ENCODE measurements at places on chromosomes 7 and 10.

GRCh38 chr10:43195557-43195956, 57.3 kb downstream of the CSGALNACT2 start:
- no peak for DNase-seq

DNA sequence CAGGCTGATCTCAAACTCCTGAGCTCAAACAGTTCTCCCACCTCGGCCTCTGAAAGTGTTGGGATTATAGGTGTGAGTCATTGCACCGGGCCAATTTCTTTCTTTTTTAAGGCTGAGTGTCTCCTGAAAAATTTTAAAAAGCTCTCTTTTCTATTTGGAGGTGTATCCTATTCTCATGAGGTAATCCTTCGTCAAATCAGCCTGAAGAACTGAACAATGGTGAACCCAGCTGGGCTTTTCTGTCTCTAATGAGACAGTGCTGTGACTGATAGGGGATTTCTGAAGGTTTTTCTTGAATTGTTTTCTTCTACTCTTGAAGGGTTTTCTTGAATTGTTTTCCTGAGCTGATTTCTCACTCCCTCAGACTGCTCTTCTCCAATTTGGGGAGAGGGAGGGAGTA, 30.9 kb upstream of the CALU start:
- no peak for DNase-seq

GRCh38 chr7:140390466-140391190, 7.7 kb downstream of the SLC37A3 start:
- DNase-seq = no peak

- no peak for DNase-seq
Observed at GRCh38 chr7:127409629-127410028, 17.1 kb upstream of the ZNF800 start.

DNA sequence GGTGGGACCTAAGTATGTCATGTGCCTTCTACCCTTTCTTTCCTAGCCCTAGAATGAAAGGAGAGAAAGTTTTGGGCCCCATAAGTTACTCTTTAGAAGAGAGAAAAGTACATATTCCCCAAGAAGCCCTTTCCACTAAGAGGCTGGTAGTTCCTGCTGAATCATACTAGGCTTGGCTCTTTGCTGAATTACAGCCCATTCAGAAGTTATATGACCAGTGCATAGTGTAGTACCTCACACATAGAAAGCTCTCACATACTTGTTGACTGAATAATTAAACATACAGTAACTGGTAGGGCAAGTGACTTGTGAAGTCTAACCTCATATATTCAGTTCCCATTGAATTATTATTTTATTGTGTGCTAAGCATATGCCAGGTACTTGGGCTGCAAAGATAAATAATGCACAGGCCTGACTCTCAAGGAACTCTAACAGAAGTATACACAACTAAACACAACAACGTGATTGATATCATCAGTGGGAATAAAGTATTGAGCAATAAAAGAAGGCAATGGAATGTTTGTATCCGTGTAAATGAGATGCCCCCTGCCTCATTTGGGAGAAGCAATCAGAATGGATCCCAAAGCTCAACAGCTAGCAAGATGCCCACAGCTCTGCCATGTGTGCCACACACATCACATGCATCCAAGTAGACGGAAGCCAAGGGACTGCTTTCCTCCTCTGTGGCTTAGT, 38.9 kb upstream of the UBN2 start:
- no peak for DNase-seq

- no peak for DNase-seq
Observed at GRCh38 chr10:97858001-97858439, 8.4 kb downstream of the GOLGA7B start.

DNA sequence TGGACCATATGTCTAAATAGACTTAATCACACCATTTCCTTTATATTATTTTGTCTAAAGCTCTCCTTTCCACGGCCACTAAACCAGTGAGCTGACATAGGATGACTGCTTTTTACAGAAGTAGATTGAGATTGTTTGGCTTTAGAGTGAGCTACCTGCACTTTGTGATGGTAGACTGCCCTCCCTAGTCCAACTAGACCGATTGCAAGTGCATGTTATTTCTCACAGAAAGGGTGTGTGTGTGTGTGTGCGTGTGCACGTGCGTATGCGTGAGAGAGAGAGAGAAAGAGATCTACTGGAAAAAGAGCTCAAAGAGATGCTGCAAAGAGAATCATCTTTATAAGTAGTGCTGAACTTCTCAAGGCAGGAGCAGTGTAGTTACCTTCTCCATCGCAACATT, 60.7 kb downstream of the VCL start:
- no peak for DNase-seq

GRCh38 chr7:43769791-43770465, 11.4 kb downstream of the BLVRA start:
- DNase-seq = no peak

GRCh38 chr7:6395898-6396595, 51.7 kb downstream of the DAGLB start:
- DNase-seq = no peak

DNA sequence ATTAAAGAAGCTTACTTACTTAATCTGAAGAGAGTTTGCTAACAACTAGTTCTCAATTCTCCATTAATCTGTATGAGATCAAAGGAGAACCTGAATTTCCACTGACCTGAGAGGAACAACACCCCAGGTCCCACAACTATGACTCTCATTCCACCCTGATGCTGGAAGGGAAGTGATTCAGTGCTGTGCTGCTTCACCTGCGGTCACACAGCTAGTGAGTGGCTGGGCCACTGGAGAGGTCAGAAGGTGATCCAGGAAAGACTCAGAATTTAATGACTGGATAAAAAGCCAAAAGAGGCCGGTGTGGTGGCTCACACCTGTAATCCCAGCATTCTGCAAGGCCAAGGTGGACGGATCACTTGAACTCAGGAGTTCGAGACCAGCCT, 23.6 kb downstream of the SORBS1 start:
- DNase-seq = no peak

DNA sequence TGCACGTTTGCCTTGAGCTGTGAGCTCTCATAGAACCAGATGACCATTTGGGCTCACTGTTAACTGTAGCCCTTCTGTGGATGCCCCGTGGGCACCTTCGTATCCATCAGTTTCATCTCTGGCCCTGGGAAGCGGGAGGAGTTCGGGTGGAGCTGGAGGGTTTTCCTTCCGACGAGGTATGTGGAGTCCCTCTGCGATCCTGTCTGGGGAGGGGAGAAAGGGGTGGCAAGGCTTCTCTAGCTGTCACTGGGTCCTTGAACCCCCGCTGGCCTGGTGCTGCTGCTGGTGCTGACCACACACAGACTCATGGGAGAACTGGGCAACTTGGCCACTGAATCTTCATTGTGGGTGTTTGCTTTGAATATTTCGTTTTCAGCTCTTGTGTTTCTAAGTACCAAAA, 32.7 kb downstream of the INPP5A start:
- no peak for DNase-seq

DNA sequence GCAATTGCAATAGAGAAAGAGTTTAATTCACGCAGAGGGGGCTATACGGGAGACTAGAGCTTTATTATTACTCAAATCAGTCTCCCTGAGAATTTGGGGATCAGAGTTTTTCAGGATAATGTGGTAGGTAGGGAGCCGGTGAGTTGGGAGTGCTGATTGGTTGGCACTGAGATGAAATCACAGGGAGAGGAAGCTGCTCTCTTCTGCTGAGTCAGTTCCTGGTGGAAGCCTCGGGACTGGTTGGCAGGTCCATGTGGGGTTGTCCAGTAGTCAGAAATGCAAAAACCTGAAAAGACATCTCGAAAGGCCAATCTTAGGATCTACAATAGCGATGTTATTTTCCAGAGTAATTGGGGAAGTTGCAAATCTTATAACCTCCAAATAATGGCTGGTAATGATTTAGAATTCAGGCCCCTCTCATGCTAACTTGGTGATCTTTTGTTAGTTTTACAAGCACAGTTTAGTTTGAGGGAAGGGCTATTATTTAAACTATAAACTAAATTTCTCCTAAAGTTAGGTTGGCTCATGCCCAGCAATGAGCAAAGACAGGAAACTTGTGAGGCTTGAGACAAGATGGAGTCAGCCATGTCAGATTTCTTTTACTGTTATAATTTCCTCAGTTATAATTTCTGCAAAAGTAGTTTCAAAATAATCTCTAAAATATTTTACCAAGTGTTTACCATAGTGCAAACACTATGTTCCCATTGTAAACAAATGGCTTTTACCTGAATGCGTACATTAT, 39.4 kb upstream of the SLC25A13 start:
- DNase-seq = no peak

GRCh38 chr10:31702005-31702404, 226.6 kb downstream of the ARHGAP12 start:
- DNase-seq = no peak

- DNase-seq = no peak
Observed at GRCh38 chr10:130416334-130417150, 280.4 kb downstream of the GLRX3 start.

- no peak for DNase-seq
Observed at GRCh38 chr7:129840757-129841156, 112.0 kb downstream of the UBE2H start.

- no peak for DNase-seq
Observed at GRCh38 chr10:75211007-75211691, 553 bp downstream of the VDAC2 start.

GRCh38 chr10:126734015-126734414, 63.5 kb upstream of the C10orf90 start:
- no peak for DNase-seq

DNA sequence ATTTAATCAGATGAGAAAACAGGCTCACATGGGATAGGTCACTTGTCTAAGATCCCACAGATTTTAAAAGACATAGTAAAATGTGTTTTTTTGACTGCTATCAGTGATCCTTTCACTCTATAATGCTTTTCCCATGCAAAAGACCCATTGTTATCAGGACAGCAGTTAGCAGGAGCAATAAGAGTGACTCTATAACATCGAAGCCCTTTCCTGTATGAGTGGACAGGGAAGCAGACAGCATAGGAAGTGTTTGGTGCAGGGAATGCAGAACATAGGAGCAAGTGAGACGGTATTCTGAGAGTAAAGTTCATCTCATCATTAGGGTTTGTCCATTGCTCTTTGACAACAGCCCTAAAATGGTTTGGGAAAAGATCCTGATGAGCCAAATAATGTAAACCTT, 68.5 kb downstream of the SLC25A13 start:
- no peak for DNase-seq

DNA sequence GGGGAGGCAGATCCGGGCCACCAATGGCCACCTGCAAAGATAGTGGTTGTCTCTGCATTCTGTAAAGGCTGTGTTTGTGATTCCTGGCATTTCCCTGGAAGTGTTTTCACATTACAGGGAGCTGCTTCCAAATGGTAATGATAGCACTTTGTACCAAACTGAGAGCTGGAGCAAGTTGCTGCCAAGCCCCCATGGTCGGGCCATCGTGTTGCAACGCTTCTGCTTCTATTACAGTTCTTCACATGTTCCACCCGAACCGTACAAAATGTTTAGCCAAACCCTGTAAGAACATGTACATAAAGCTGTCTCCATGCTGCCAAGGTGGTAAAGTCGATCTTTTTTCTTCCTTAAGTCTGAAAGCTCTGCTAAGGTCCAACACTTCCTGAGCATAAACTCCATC, 397.7 kb upstream of the NFE2L3 start:
- DNase-seq = no peak

DNA sequence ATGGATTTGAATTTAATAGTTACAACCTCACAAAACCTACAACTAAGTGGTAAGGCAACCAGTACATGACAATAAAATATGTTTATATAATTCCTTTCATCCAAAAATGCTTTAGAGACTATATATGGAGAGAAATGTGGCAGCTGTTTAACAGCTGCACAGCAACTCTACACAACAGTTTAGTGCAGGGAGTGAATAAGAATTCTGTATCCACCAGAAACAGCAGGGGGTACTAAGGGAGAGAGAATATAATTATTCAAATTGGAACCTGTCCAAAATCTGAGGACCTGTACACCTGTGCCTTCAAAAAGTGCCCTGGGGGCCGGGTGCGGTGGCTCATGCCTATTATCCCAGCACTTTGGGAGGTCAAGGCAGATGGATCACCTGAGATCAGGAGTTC, 49.6 kb downstream of the POLL start:
- no peak for DNase-seq

- DNase-seq = no peak
Observed at GRCh38 chr10:61635471-61635870, 27.3 kb upstream of the CABCOCO1 start.

GRCh38 chr10:85719408-85719807, 647.2 kb downstream of the GRID1 start:
- DNase-seq = no peak

DNA sequence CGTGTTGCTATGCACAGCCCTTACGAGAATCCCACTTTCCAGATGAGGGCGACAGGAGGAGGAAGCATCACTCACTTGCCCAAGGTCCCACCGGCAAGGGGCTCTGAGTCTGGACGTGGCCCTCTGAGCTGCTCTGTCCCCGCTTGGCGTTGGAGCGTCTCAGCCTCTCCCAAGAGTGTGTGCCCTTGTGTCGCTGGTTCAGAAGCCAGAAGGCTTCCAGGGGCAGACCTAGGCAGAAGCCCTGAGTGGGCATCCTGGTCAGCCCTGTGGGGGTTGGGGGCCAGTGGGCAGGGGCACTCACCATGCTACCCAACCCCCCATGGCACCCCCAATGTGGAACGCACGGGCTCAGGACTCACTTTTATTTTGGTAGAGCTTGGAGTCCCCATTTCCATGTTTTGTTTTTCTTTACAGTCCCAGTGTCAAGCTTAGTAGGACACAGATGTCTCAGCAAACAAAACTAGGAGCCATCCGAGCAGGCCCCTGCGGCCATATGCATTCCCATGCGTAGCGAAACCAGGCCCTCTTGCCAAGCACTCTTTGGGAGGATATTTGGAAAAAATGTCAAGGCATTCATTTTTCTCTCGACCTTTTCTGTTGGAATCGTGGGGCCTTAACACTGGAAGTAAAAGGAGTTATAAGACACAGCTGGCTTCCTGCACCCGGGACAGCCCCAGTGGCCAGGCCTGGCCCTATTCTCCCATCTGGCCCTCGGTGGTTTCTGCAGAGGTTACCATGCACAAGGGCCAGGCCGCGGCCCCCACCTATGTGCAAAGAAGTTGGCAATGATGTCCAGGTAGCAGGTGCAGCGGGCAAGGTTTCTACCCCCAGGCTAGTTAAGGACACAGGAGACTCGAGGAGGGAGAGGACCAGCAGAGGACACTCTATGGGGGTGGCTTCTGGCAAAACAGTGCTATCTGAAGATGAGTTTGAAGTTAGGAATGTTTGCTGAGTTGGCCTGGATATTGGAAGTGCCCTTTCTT, 97.0 kb downstream of the LHPP start:
- no peak for DNase-seq

DNA sequence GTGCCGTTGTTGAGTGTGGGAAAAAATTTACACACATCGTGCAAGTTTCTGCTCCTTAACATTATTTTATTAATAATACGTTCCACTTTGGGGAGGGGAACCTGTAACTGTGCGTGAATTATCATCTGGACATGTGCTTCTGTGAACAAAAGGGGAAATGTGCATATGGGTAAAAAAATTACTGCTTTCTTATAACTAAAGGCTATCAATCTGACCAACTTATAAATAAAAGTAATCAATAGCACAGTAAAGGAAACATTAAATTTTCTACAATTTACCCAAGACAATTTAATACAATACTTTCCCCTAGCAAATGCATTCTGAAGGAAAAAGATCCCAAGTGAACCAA, 4.5 kb downstream of the TWIST1 start:
- DNase-seq = no peak
